ENCODE measurements at places on chromosomes 7 and 10.

DNA sequence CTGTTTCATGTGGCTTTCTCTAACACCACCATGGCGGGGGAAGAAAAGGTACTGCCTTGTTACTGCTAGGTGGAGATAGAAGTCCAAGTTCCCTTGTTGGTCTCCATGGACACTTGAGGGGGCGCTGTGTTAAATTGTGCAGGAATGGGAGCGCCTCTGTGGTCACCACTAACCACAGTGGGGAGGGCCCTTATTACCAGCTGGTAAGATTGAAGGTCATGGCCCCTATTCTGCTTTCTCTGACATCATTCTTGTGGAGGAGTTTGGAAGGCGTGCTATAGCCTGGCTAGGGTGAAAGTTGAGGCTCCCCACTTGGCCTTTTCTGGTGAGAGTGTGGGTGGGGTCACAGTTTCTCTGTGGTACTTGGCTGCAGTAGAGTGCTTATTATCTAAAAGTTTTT is 14.9 kb upstream of the MXI1 start:
- DNase-seq = no peak

- no peak for DNase-seq
Observed at GRCh38 chr10:51308116-51308515, 233.8 kb downstream of the PRKG1 start.

DNA sequence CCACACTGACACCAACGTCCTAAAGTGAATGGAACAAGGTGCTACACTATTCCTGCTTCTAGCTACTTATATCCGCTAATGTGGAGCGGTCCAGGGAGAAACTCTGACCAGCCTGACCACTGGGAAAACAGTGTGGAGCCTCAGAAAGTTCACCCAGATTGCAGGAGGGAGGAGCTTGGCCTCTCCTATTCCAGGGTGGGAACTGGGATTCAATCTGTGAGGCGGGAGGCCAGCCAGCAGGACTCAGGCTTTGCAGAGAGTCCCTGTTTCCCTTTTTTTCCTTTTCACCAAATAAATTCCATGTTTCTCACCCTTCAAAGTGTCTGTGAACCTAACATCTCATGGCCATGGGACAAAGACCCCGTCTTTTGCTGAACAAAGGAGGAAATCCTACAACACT is 86.4 kb upstream of the SEMA3C start:
- DNase-seq = no peak

- DNase-seq = no peak
Observed at GRCh38 chr10:132518572-132519381, 18.8 kb upstream of the INPP5A start.

DNA sequence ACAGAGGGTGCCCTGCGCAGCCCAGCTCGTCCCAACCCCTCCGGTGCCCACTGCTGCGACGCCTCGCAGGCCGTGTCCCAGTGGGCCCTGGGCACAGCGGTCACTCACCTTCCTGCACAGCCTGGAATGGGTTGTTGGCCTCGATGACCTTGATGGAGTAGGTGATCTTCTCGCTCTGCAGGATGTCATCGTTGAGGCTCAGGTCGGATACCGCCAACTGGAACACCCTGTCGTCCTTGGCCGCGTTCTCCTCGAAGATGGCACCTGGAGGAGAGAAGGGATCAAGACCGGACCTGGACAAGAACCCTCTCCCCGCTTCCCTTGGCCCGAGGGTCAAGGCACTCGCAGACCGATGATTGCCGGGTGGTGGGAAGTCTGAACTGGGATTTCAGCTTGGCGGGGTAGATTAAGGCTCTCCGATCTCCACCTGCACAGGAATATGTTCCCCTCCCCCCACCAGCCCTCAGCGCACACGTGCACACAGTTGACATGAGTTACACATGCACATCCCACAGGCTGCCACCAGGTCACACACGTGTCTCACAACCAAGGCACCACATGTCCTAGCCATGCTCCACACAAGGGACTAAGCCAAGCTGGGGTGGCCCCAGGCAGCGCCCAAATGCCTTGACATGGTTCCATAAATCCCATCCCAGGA is 2.6 kb downstream of the GRID1 start:
- DNase-seq = no peak

DNA sequence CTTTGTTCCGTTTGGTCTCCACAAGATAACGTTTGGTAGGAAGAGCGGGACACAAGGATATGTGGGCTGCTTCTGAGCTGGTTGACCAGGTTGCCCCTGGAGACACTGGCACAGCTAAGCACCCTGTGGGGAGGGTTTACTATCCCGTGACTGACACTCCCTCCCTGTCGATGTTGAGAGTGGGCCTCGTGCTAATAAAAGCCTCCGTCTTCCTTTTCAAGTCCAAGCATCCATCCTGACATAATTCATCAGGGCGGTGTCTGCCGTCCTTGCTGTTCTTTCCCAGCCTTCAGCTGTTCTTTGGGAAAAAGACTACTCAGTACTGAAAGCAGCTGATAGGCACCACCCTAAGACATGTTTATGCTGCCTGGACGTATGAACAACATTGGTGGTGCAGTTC is 49.6 kb downstream of the SHH start:
- no peak for DNase-seq

DNA sequence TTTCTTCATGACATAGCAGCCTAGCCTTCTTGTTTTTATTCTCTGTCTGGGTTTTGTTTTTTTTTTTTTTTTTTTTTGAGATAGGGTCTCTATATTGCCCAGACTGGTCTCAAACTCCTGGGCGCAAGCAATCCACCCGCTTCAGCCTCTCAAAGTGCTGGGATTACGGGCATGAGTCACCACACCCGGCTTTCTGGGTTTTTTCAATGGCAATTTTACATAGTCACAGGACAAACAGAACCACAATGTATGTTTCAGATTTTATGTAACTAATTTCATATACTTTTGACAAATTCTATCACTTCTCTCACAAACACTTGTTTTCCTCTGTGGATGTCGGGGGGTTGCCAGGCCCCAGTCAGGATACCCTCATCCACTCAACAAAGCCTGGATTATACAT is 16.5 kb downstream of the DOCK4 start:
- no peak for DNase-seq

- DNase-seq = no peak
Observed at GRCh38 chr7:19916046-19916445, 142.6 kb upstream of the TMEM196 start.

GRCh38 chr7:137909042-137909441 is 62.3 kb upstream of the DGKI start:
- no peak for DNase-seq

DNA sequence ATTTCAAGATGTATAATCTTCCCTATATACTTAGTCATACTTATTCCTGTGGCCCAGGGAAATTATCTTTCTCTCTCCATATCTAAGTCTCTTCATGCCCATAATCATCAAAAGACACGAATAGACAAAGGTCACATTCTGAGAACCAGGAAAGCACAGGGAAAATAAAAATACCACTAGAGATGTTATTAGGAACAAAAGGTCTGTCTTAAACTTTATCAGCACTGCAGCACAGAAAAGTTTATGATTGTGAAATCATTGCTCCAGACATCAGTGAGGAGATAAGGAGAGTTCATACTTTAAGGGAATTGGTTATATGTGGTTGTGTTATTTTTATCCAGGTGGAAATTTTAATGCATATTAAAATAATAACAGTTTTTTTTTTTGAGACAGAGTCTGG is 974.6 kb upstream of the CELF2 start:
- DNase-seq = no peak

DNA sequence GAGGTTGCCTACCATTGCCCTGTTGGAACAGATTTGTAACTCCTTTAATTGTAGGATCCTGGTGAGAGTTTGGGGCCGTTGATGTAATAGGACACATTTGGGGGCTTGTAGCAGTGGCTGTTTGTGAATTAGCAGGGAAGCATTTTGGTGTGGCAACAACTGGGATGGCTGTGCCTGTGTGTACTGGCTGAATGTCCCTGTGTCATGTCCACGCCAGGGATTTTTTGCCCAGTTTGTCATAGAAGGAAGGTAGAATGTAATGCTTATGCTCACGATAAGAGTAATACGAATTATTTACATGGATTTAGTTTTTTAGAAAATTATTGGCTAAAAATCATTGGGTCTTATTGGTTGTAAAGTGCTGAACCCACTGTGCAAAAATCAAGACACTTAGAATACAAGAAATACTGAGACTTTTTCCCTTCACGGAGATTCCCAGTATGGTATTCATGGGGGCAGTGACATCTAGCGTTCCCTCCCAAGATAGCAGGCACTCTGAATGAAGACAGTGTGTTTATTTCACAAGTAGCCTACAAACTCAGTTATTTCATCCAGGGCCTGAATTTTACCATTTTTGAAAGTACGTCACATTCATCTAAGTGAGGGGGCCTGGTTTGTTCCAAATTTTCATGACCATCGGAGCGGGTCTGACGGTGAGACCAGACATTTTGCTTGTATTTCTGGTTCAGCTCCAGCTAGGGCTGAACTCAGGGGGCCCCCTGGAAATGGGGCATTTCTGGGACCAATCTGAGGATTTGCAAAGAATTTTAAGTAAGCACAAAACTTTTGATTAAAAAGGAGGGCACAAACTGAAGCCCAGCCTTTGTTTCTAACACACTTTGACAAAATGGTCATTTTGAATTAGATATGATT is 74.7 kb downstream of the CACNB2 start:
- no peak for DNase-seq

DNA sequence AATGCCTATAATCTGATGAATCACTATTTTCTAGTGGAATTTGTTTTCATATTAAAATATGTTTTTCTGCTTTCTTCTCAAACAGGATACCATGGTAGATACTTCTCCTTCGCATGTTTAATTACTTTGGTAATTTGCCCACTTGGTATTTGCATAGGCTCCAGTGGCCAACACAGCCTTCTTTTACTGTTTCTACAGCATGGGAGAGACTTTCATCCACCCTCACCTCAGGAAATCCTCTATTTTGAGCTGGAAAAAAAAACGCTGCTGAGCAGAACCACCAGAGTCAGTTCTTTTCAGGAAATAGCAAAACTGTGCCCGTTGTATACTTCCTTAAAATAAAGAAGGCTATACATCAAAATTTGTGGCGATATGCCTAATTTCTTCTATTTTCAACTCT is 213.3 kb downstream of the MDFIC start:
- DNase-seq = no peak
